ENCODE measurements at places on chromosomes 3 and 15.

DNA sequence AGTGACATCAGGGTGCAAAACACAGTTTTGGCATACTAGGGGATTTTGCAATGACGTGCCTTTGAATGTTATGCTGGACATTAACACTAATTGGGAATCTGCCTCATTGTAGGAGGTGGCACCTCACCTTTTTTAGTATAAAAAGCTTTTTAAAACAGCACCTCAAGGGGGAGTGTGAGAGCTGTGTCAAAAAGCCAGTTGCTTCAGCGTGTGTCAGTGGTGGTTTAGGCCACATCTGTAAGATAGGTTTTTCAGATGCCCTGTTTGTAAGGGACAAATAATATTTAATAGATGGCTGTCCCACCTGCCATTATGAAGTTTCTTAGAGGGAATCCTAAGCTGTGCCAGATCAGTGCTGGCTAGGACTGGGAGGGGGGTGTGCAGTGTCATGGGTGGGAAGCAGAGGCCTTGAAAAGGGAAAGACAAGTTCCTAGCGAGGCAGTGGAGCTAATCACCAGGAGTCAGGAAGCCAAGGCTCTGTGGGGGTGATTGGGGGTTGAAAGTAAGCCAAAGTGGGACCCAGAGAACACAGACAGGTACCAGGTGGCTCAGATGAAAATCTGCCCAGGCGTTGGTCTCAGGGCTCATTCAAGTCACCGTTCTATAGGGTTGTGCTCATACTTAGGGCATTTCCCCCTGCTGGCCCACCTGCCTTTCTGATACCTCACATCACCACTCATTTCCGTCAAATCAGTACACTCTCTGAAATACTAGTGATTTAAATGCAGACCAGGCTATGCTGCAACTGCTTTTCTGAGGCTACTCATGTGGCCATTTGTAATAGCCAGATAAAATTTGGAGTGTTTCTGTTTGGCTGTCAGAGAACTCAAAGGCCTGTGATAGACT is 120.5 kb downstream of the BBX start:
- DNase-seq = no peak

DNA sequence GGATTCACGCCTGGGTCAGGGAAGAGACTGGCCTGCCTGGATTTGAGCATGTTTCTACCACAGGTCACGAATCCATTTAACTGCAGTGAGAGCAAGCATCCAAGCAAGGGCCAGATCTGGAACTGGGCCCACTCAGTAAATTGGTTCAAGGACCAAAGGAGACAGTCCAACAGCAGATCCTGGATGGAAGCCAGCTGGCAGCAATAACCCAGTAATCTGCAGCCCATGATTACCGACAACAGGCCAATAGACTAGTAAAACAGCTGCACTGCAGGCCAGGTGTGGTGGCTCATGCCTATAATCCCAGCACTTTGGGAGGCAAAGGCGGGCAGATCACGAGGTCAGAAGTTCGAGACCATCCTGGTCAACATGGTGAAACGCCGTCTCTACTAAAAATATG is 11.8 kb downstream of the SAMD7 start:
- no peak for DNase-seq

- DNase-seq = no peak
These were observed 47.7 kb upstream of the ANKRD28 start for GRCh38 chr3:15845475-15845874.

DNA sequence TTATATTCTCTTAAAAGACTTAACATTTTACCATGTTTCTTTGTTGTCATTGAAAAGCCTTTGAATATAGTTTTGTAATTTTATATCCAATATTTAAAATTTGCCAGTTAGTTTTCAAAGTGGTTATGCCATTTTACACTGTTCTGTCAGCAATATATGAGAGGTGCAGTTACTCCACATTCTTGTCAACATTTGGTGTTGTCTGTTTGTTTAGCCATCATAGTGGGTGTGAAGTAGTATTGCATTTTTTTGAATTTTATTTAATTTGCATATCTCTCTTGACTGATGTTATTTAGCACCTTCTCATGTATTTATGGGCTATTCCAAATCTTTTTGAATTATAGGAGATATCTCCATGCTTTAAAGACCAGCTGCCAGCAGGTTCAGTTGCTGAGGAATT is 40.4 kb downstream of the LRRC28 start:
- DNase-seq = no peak

DNA sequence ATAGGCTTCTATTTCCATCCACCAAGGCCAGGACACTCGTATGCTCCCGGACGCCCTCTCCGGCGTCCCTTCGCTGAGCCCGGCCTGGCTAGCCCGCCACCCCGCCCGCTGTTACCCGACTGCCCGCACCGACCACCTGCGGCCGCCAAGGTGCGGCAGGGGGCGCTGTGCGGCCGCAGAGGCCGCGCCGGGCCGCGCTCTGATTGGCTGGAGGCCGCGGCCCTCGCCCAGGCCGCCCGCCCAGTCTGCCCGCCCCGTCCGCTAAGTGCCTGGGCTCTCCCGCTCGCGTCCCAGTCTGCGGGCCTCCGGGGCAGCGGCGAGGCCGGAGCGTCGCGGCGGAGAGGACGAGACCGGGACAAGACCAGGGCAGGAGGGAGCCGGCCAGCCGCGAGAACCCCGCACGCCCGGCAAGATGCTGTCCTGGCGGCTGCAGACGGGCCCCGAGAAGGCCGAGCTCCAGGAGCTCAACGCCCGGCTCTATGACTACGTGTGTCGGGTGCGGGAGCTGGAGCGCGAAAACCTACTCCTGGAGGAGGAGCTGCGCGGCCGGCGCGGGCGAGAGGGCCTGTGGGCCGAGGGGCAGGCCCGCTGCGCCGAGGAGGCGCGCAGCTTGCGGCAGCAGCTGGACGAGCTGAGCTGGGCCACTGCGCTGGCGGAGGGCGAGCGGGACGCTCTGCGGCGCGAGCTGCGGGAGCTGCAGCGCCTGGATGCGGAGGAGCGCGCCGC is at the start of gene SYNM:
Gene SYNM (plus strand): TSS at position 293 of the 726 bp plus-strand sequence. CDS start 120 bp downstream, at position 413.
- peak; percentile 30 for DNase-seq

DNA sequence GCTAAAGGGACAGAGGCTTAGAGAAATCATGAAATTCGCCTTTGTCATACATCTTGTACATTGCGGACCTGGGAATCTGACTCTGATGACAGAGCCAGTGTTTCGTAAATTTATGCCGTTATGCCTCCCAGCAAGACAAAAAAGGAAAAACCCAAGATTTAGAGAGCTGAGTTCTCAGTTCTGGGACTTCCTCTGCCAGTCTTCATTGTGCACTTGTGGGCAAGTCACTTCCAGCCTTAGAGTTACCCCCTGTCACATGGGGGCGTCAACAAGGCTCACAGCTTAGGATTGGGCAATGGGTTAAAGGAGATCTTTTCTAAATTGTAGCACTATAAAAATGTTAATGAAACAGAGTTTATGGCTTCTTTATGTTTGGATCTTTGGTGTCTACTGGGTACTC is 41.9 kb upstream of the MITF start:
- DNase-seq = no peak

GRCh38 chr15:88247914-88248313 is 8.6 kb downstream of the NTRK3 start:
- no peak for DNase-seq

DNA sequence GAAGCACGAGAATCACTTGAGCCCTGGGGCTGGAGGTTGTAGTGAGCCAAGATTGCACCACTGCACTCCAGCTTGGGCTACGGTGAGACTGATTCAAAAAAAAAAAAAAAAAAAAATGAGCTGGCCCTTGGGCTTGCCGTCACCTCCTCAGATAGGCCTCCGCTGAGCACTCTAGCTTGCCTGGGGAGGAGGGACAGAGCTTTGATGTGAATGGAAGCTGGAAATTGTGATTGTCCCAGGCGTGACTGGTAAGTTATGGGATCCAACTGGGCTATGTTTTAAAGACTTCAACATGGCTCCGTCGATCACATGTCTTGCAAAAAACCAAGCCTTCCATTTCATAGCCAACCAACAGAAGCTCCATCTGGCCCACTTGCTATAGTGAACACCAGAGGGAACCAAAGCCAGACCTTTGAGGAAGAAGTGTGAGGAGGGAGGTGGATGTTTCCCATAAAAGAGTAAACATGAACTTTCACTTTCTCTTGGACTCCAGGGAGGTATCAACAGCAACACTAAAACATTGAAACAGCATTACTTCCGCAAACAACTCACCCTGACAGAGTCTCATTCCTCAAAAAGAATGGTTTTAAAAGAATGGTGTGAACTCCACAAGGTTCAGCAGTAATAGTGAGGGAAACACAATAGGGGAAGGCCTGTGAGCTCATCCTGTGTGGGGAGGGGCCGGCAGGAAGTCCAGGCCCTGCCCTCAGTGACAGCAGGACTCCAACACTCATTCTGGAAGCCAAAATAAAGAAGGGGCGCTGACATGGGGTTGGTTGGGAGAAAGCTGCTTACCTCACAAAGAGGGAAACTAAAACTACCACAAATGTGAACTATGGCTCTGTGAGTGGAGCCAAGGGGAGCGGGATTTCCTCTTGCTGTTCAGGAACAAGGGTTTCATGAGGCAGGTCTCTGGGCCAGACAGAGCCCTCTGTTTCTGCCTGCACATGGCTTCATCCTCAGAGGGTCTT is 59.2 kb upstream of the IL12A start:
- DNase-seq = peak; percentile 2

DNA sequence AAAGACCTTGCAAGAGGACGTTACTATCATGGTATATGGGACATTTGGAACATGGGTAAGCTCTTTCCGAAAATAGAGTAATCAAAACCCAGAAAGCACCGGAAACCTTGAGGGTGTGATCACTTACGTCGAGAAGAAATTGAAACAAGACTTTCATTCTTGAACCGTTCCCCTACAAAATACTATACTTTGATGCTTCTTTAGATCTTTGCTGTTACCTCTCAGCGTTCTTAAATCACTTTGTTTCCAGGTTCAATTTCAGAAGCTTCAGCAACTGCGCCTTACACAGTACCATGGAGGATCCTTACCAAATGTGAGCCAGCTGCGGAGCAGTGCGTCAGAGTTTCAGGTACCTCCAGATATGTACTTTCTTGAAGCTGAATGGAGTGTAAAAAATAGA is 10.1 kb downstream of the CRTC3 start:
- DNase-seq = peak; percentile 34

DNA sequence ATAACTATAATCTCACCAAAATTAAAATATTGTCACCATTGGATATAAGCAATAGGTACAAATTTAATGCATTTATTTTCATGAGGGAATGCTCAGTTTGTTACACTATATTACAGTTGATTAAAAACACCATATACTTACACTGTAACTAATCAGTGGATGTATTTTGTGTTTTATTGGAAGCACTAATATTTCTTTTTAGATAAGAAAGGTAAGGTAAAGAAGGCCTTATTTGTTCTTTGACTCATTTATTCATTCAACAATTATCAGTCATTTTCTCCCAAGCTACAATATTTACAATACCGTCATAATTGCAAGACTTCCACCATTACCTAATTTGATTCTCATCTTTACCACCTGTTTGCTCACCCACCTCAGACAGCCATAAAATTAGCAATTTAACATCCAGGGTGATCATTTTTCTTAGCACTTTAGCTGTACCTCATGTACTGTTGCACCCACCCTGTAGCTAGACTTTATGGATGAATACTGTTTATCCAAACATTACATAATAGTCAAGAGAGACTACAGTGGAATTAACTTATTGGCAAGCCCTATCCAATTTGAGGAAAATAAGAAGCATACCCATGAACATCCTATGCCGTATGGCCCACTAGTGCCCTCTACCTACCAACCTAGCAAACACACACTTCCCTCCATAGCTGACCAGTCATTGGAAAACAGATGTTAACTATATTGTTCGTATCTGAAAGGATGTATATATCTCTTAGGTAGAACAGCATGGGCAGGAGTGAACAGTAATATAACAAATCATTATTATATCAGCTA is 229.6 kb downstream of the BBX start:
- DNase-seq = peak; percentile 13

GRCh38 chr15:58864602-58865424 is 68.7 kb downstream of the SLTM start:
- no peak for DNase-seq

GRCh38 chr15:99146661-99147060 is 41.8 kb downstream of the SYNM start:
- no peak for DNase-seq

GRCh38 chr3:68274286-68274685 is 619.9 kb upstream of the SUCLG2 start:
- no peak for DNase-seq
